ENCODE measurements at places on chromosomes 2 and 18.

DNA sequence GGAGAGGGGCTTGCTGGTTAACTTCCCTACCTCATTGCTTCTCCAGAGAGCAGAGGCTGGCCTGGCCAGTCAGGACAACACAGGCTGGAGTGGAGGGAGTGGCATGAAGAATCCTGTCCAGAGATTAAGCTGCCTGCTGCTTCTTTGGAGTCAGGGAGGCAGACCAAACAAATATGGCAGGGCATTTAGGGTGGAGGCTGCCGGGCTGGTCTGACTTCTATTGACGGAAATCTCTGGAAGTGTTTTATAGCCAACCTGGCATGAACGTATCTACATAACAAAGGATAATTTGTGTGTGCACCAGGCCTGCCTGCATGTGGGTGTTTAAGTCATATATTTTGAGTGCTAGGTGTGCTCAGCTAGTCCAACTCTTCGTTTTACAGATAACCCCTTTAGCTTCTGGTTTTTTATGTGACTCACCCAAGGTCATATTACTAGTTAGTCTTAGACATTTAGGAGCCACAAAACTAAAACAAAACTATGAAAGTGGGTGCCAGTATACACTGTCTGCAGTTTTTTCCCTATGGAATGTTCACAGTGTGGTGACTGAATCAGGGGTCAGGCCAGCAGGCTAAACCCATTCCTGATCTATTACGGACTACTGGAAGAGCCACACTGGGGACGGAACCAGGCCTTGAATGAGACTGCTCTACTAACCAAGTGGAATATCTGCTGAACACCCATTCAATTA, 5.5 kb downstream of the NPC1 start:
- DNase-seq: no peak

DNA sequence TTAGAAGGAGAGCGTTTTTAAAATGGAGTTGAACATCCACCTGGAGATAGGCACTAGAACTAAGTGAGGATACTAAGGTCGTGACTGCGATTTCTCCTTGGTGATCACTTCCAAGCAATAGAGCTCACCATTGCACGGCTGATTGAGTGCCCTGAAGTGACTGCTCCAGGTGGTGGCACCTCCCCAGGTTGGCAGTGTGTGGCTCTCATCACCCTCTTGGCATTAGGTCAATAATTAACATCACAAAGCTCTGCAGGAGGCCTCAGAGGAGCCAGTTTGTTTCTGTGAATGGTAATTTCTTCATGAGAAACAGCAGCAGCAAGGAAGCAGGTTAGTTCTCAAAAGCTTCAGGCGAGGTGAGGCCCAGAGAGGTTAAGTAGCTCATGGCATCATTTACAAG, 259.6 kb downstream of the CLIP4 start:
- no peak for DNase-seq

DNA sequence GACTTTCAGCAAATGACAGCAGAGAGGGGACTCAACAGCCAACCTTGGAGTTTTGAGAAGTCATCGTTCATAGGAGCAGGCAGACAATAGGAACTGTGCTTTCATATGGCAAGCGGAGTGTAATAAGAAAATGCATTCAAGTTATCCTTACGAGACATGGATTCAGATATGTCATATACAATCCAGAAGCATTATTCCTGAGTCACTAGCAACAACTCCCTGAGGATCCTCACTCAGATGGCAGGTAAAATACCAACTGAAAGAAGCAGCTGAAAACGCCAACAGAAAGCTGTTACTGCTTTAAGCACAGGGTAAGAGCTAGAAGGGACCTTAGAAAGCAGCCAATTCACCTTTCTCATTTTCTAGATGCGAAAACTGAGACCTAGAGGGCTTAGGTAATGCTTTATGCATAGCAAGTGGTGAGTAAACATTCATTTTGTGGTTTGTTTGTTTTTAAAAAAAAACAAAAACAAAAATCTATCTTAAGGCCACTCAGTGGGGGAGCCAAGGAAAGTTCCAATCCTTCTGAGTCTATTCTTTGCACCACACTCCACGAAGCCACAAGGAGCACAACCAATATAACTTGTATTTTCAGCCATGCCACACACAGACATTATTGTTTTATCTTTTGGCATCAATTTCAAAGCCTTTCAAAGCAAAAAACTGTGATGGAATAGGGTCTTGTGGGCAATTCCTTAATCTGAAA, 89.1 kb upstream of the RIOK3 start:
- DNase-seq: no peak

GRCh38 chr2:234245945-234246344, 195.4 kb downstream of the SPP2 start:
- peak; percentile 81 for DNase-seq

- no peak for DNase-seq
These were observed 23.8 kb upstream of the KLHL29 start for GRCh38 chr2:23361152-23361551.

DNA sequence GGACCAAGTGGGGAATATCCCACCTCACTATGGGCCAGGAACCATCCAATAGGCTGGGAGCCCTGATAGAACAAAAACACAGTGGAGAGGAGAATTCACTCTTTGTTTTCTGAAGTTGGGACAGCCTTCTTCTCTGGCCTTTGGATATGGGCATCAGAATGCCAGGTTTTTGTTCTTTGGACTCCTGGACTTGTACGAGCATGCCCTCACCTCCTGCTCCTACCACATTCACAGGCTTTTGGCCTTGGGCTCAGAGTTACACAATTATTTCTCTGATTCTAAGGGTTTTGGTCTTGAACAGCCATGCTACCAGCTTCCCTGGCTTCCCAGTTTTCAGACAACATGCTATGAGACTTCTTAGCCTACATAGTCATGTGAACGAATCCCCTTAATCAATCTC, 732.9 kb upstream of the VRK2 start:
- DNase-seq: no peak

- no peak for DNase-seq
These were observed 6.0 kb downstream of the SOX11 start for GRCh38 chr2:5698134-5698533.

DNA sequence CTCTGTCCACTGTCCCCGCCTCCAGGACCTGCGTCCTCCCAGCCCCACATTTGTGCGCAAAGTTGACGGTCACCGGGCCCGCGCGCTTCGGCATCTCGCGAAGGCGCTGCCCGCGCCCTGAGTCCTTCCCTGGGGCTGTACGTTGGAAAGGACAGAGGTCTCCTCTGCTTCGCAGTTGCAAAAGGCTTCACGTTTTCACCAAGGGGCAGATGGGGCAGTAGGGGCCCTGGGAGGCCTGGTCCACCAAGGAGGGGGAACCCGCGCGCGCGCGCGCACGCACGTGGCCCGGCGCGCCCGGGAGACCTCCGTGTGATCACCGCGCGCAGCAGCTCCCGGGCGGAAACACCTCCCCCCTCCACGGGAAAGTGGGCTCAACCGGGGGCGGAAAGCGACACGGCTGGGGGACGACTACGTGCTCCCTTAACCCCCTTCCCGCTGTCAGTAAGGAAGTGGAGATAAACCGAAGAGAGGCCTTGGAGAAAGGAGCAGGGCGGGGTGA, 21.9 kb downstream of the TEX44 start:
- no peak for DNase-seq

GRCh38 chr18:22778996-22779395, 154.1 kb upstream of the RBBP8 start:
- DNase-seq: no peak

- DNase-seq: no peak
These were observed 680 bp downstream of the ASNSD1 start for GRCh38 chr2:189661957-189662321.

GRCh38 chr2:199307461-199307860, 150.3 kb downstream of the SATB2 start:
- no peak for DNase-seq

DNA sequence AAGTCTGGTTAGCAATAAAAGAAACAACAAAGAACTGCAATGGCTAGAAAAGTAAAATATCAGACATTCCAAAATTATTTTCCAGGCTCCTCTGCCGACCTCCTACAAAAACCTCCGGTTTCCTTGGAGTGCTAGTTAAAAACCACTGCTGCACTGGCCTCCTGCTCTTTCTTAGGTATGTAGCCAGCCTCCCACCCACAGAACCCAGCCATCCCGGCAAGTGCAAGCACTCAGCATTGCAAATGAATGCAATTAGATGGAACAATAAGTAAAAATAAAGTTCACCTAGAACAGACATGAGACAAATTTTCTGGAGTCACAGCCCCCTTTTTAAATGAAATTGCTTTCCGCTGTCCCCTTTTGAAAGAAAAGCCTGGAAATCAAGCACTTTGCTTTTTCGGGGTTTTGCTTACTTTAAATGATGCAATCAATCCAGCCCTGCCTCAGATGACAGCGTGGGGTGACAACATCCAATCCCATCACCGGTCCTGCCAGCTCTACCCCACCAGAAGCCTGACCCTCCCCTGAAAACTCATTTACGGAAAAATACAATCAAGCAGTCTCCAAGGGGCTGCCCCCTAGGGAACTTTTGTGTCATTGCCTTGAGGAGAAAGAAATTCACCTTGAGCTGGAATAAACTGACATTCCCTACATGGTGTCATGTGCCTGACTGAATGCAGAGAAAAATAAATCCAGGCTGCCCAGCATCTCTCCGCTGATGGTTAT, 199.8 kb downstream of the EPHA4 start:
- no peak for DNase-seq

DNA sequence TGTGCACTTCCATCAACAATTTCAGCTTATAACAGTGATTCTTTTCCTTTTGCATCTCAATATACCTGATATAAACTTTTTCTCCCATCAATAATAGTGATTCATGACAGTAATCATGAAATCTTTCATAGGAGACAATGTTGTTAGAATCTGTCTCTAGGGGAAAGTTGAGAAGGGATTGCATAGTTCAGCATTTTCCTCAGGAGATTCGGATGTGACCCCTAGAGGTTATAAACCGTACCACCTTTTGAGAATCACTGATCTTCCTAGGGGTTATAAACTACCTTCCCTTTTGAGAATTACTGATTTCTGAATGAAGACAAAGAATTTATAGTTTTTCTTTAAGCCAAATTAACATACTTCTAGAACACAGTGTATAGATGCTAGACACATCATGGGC, 53.0 kb upstream of the GALNT3 start:
- DNase-seq: no peak

DNA sequence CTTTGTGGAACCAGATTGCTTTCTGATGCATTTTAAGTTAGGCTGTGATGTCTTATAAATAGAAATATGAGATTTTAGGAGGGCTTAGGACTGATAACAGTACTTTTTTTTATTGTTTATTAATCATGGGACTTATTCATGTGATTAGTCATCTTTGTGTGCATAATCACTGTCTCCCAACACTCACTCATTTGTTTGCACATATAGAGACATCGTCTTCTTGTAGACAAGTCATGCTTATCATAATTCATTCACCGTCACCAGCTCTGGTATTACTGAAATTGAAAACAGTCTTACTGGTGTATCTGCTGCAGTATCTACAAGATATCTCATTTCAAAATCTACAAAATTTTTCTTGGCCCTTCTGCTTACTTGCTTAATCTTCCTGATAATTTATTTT, 45.8 kb downstream of the WDR7 start:
- no peak for DNase-seq

DNA sequence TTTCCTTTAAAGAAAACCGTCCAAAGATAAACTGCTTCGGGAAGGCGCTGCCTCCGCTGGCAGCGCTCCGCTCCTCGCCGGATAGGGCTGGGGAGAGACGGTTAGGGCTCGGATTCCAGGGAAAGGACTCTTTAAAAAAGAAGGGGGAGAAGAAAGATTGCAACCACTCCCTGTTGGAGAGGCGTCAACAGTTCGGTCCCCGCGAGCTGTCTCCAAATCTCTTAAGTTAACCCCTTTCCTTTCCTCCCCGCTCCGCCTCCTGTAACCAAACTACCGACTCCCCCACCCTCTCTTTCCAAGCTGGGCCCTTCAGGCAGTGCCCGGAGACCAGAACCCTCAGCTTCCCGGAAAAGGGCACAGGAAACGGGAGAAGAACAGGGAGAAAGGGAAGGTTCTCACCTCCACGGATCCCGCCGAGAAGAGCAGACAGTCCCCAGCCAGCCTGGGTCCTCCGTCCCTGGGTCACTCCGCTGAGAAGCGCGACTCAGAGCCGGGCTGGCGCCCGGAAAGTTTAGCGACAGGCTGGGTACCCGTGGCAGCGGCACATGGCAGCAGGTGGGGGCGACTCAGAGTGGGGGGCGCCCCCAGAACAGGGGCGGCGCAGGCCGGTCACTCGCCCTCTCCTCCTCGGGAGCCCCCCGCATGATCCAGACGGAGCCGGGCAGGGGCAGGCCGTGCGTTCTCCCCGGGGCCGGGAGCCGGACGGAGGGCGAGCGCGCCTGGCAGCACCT, 675 bp downstream of the FZD5 start:
- no peak for DNase-seq

GRCh38 chr2:217906798-217907197, 96.0 kb downstream of the TNS1 start:
- DNase-seq: no peak

DNA sequence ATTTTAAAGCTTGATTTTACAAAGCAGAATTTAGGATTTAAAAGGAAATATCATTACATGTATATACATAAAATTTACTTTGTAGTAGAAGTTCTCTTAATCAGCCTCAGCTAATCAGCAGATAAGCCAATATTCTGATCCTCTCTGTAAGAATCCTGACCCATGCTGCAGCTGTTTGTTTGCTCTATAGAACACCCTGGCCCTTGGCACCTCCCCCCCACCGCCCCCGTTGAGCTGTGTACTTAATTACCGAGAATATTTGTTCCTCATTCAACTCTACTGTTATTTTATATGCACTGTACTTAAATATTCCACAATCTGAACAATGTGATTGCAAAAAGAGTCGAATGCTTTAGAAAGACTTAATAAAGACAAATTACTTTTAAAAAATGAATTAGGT, 98.0 kb downstream of the EVA1A start:
- no peak for DNase-seq

DNA sequence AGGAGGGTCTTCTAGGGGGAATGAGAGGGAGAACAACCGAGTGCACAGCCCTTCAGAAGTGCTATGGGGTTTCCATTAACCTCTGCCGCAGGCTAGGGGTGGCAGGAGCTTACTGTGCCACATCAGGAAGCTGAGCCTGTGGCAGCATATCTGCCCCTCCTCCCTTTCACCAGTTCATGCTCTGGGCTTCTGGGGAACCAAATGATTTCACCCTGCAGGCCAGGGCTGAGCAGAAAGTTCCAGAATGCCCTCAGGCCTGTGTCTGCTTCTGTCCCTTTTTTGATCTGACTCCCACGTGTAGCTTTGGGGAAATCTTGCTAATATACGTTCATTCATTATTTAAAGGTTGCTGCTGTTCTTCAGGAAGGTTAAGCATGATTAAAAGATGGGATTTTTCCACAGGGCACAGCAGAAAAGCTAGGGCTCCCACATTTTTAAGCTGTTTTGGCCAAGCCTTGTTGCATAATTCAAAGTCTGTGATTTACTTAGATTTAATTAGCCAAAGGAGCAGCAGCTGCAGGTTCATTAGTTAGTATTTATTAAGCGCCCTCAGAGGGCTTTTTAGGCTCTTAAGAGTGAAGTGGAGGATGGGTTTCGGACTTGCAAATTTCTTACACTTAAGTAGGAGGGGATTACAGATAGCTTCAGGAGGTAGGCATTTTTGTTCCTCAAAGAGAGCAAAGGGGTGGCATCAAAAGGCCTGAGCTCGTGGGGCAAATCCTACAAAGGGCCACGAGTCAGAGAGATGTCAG, 10.2 kb downstream of the TMEM247 start:
- no peak for DNase-seq

Data from fibroblast of skin of left quadriceps (primary cell).